ENCODE measurements at places on chromosomes 7 and 10.

DNA sequence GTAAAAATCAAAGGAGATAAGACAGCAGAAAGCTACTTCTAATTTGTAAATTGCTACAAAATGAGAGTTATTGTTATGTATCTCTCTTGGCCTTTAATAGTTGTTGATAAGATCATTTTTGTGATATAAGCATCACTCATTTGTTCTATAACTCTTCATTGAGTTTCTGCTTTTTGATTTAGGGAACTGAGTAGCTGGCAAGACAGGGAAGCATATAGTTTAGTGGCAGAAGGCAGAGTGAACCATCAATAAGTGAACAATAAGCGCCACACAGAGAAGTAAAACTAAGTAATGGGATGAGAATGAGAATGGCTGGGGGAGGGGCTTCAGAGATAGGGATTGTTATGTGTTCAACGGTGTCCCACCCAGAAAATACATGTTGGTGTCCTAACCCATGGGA lies 245.4 kb downstream of the ADARB2 start:
- DNase-seq: no peak

- DNase-seq: no peak
Observed at GRCh38 chr10:44809647-44810046, 101.5 kb upstream of the TMEM72 start.

GRCh38 chr10:101671453-101671852 lies 23.5 kb downstream of the FBXW4 start:
- no peak for DNase-seq

DNA sequence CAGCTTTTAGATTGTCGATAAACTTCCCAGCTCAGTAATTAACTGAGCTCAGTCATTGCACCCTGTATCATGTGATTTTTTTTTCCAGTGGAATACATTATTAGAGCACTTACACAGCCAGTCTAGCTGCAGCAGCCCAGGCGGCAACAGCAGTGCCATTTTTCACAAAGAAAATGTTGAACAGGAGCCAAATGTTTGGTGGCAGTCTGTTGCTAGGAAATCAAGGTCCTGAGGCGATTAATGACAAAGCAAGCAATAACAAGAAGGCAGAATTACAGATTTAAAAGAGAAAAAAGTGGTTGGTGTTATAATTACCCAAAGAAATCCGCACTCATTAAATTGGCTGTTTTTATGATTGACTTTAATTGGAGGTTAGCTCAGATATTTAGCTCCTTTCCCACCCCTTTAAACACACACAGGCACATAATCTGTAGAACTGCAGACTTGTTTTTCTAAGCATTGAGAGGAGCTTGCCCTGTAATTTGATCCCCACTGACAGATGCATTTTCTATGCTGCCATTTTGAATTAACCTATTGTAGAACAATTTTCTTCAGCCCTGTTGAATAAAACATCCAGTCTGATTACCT lies 267.4 kb downstream of the ADK start:
- peak; percentile 61 for DNase-seq

DNA sequence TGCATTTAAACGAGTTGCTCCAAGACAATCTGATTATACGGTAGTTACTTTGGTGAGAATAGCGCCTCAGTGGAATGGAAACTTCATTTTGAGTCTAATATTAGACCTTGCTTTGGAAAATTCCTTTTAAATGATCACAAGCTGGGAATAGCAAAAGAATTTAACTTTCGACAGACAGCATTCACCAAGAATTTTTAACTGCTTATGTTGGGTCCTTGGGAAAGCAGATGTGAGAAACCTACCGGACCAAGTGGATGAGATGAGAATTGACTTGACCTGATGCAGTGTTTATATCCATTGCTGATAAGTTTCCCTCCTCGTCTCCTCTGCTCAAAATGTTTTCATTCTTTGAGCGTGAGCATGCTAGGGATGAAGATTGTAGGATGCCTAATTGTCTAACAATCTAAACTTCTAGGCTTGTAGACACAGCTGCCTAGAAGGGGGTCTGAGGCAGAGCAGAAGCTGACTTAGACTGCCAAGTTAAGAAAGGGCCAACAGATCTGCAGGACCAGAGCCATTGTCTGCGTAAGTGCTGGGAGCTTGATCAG lies 126.9 kb downstream of the CNNM2 start:
- DNase-seq: no peak

DNA sequence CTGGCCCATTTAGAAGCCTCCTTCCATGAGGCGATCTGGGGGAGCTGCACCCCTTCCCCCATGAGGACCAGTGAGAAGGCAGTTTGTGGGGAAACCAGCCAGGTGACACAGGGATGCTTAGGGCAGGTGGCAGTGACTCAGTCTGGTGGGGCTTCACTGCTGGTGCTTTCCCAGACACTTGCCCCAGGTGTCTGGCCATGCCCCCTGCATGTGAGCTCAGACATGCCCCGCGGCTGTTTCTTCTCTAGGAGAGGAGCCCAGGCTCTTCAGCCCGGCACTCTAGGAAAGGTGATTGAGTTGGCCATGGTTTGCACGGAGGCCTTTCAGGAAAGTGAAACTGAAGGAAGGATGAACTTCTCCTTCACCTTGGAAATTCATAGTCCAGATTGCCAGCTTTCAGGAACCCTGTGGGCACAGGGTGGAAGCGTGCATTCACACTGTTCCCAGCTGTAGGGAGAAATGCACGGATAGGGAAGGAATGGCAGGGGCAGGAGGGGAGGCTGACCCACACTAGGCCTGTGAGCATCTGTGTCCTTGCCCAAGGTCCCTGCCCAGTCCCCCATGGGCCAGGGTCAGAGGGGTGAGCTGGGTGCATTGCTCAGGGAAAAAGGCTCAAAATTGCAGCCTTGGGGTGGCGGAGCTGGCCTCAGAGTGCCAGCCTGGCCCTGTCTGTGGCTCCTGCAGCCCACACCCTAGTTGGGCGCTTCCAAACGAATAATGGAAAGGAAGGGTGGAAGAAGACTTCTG lies 359.1 kb downstream of the GLRX3 start:
- DNase-seq: no peak

- DNase-seq: no peak
Observed at GRCh38 chr7:134365341-134366054, 48.8 kb upstream of the SLC35B4 start.

DNA sequence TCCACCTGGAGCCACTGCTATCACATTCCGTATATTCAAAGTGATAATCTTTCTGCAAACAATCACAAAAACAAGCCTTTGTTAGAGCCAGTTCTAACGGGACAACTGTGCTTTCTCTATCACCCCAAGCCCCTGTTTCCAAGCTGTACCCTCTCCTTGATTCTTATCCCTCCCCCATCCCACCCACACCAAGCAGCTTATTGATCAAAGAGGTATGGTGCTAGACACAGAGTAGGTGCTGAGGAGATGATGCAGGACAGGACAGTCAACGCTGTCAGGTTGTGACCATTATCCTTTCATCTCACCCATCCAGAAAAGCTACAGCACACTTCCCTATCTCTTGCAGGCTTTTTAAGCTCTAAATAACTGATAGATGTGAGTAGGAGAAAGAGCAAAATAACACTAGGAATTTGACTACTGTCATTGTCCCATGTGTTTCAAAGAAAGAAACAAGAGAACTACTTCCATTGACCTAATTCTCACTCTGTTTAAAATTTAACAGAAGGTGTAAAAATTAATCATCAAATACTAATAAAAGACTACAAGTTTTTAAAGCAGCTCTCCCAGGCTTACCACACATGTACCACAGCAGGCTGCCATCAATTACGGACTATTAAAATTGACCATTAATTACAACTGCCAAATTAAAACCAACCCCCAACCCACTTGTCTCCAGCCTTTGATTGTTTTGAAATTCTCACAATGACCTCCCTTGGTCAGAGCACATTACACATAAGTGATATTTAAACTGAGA lies 94.3 kb downstream of the ELAPOR2 start:
- no peak for DNase-seq

DNA sequence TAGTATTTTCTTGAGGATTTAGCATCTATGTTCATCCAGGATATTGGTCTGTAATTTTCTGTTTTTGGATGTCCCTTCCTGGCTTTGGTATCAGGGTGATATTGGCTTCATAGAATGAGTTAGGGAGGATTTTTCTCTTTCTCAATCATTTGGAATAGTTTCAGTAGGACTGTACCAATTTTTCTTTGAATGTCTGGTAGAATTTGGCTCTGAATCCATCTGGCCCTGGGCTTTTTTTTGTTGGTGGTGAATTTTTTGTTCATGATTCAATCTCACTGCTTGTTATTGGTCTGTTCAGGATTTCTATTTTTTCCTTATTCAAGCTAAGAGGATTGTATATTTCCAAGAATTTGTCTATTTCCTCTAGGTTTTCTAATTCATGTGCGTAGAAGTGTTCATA lies 192.7 kb downstream of the KIF20B start:
- no peak for DNase-seq

DNA sequence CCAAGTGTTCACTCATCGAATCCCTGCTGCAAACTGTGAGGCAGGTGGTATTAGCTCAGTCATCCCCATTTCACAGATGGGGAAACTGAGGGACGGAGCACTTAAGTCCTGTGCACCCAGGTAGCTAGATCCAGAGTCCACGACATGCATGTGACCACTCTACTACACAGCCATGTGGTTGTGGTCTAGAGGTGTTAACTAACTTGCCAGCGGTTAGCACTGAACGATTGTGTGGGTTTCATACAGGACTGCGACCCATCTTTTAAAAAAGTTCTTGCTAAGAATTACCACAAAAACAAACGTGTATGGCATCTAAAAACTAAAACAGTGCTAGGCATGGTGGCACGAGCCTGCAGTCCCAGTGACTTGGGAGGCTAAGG lies 16.1 kb upstream of the ABCC2 start:
- no peak for DNase-seq

- no peak for DNase-seq
Observed at GRCh38 chr7:92485974-92486373, 8.2 kb upstream of the ERVW-1 start.

- DNase-seq: peak; percentile 22
Observed at GRCh38 chr10:113058523-113059370, 108.7 kb downstream of the TCF7L2 start.

DNA sequence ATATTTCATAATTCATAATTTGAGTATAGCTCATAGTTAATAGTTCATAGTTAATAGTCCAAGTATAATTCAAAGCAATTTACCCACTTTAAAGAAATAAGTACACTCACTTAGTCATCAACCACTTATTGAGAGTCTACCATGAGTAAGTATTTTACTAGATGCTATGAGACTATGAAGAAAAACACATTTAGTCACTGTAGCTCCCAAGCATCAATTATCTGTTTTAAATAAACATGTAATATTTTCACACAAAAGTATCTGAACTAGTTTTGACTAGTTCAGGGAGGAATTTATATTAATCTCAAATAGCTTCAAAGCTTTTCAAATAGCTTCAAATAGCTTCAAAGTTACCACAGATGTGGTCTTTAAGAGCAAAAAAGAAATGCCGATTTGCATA lies 119.2 kb downstream of the ANK3 start:
- no peak for DNase-seq

GRCh38 chr7:159042103-159042502 lies 102.6 kb downstream of the VIPR2 start:
- DNase-seq: no peak

DNA sequence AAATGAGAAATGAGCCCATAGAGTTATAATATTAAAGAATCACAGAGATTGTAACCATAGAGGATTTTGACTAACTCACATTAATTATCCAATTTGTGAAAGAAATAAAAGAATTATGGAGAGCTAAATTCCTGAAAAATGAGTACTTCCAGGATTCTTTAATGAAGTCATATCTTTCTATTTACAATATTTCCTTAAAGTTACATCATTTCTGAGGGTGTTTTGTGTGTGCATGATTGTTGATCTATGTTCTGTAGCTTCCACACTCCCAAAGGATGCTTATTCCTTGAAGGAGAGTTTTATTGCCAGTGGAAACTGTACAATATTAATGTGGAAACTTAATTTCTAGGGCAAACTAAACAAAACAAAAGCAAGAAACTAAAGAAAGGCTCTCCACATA lies 299.6 kb downstream of the MDFIC start:
- DNase-seq: no peak

GRCh38 chr10:86945361-86946212 lies 11.8 kb downstream of the MMRN2 start:
- DNase-seq: no peak

- no peak for DNase-seq
Observed at GRCh38 chr7:51077987-51078370, 238.6 kb downstream of the COBL start.

- no peak for DNase-seq
Observed at GRCh38 chr7:12722136-12722535, 34.7 kb downstream of the ARL4A start.

- DNase-seq: no peak
Observed at GRCh38 chr10:8444630-8445029, 390.1 kb downstream of the GATA3 start.

DNA sequence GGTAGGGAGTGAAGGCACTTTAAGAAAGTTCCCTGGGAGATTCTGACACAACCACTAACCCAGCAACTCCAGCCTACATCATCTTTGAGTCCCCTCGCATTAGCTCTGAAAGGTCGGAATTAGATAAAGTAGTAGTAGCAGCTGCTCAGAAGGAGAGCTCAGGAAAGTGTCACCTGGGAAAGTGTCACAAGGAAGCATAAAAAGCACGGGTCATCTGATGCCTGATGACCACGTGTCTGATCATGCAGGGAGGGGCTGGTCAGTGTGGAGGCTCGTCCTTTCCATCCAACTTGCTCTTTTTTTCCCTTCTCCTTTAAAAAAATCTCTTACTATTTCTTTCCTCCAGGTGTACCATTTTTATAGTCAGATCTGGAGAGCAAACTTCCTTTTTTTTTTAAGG lies 47.1 kb upstream of the PDCD4 start:
- DNase-seq: no peak

DNA sequence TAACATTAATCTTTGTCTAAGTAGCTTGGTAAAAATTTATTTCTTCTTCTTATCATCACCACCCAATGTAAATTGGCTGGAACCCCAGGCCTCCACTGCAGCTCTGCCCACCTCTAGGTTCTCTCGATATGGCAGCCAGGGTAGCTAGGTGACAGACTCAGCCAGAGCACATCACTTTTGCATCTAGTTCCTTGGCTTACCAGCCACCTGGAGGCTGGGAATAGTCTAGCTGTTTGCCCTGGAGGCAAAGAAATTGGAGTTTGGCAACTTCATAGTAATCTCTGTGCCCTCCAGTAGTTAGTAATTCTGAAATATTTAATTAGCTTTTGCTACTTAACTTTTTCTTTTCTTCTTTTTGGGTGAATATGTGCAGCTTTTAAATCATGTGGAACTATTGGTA lies 9.4 kb downstream of the IFRD1 start:
- no peak for DNase-seq

- peak; percentile 87 for DNase-seq
Observed at GRCh38 chr10:86366033-86366901, at the start of gene GRID1. Gene GRID1, minus strand, starts transcription at chr10:86366795.

GRCh38 chr7:15433151-15433550 lies 128.7 kb downstream of the AGMO start:
- DNase-seq: no peak

DNA sequence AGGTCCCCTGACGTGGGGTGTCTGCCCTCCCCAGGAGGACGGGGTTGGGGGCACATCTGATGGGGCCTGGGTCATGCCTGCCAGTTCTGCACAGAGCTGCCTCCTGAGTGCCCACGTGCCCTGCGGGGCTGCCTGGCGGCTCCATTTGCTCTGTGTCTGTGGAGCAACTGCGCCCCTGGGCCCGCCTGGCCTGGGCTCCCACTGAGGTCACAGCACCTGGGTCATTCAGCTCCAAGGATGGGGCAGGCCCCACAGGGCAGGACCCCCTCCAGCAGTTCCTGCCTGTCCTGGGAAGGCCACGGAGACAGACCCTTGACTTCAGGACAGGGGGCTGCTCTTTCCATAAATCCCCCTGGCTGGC lies 590.6 kb downstream of the PTPRN2 start:
- DNase-seq: no peak

All from putamen (tissue), 1 donor.